Right kidney (tissue), 9 donors: ENCODE measurements at places on chromosomes 16 and 17.

DNA sequence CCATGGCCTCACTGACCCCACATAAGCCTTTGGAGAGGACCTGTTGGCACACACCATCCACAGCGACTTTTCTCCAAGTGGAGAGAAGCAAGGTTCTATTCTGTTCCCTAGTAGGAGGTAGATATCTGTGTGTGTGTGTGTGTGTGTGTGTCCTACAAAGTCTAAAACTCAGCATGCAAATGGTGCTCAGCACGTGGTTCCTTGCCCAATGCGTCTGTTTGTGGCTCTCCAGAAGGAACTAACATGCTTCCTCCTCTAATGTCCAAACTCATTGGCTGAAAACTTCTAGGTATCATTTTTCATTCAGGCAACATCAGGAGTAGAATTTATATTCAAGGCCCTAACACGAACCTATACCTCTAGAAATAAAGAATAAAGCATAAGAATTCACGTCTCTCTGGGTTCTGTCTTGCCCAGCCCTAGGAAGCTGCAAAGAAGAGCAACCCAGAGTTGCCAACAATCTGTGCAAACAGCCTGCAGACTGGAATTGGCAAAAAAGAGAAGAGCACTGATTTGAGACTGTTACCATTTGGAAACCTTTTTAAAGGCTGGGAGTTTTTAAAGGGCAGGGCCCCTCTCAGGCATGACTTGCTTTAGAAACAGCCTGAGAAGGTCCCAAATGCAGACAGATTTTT lies 25.5 kb downstream of the MAP3K14 start:
- no peak for DNase-seq

- no peak for DNase-seq
Observed at GRCh38 chr17:13320046-13320785, 281.5 kb downstream of the HS3ST3A1 start.

GRCh38 chr17:16328997-16329396 lies 24.3 kb downstream of the CENPV start:
- DNase-seq, result no peak

DNA sequence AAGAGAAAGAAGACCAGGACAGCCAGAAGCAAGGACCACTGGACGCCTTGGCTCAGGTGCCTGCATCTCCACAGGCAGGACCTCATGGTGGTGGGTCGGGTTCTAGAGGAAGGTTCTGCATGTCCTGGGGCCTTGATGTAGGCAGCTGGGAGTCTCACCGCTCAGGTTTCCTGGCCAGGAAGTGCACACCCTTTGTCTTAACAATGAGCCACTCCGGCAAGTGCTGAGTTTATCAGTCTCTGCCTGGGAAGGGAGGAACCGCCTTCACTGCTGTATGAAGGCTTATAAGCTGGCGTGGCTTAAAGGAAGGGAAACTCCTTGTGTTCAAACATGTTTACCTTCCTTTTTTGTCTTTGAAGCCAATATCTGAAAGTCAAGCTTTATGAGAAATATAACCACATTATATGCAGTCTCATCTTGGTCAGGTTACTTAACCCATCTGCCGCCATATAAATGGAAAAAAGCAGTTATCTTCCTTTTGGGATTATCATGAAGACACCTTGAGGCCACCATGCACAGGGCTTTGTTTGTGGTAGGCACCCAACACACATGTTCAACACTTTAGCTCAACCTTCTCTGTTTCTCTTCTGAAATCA lies at the start of gene ST6GALNAC1:
Gene ST6GALNAC1 (minus strand): TSS at position 205 of the 596 bp plus-strand sequence. CDS start 119 bp downstream, at position 86.
- no peak for DNase-seq

DNA sequence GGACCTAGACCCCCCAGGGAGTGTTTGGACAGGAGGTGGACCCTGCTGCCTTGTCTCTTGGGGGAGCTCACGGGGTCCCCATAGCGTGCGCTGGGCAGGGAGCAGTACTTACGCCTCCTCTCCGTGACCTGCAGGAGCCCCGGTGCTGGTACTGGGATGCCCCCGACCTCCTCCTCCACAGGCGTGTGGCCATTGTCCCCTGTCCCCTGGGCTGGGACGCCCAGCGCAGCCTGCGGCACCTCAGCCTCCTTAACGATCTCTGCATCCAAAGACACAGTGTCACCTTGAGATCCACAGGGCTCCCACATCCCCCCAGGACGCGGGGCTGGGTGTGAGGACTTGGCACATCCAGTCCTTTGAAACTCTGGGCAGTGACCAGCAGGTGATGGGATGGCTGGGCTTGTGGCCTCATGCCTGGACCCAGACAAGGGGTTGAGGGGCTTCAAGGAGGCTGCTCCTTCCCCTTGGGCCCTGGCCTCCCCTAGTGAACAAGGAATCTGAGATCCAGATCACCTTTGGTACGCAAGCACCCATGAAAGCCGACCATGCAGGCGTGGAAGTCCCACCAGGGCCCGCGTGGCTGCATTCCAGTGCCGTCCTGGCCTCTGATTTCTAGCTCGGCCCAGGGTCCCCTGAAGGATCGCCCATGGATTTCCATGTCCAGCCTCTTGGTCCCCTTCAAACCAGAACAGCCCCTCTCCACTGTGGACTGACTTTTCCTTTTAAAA lies 9.9 kb downstream of the DBNDD1 start:
- no peak for DNase-seq

DNA sequence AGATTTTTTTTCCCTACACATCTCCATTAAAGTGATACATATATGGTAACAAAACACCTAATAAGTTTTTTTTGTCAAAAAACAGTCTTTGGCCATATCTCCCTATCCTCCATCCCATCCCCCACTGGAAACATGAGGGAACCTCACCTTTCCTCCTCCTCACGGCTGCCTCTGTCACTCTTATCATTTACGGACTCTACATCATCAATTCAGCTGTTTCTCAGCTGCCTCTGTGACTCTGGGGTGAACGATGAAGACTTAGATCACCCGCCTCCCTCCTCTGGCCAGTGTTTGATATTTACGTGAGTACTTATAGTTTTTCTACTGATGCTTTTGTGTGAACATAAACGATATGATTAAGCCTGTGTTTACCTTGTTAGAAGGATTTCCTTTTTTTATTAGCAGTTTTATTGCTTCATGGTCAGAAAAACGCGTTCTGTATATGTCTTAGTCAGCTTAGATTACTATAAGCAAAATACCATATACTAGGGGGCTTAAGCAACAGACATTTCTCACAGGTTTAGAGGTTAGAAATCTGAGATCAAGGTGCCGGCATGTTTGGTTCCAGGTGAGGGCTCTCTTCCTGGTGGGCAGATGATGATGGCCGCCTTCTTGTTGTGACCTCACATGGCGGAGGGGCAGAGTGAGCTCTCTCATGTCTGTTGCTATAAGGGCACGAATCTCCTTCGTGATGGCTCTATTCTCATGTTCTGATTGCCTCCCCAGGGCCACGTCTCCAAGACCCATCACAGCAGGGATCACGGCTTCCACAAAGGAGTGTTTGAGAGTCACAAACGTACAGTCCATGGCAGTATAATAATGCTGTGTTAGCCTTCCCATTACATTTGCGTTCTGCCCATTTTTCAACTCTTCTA lies 32.1 kb downstream of the DNAH17 start:
- no peak for DNase-seq

- DNase-seq, result no peak
Observed at GRCh38 chr16:30185683-30186421, 2.5 kb downstream of the CORO1A start.

DNA sequence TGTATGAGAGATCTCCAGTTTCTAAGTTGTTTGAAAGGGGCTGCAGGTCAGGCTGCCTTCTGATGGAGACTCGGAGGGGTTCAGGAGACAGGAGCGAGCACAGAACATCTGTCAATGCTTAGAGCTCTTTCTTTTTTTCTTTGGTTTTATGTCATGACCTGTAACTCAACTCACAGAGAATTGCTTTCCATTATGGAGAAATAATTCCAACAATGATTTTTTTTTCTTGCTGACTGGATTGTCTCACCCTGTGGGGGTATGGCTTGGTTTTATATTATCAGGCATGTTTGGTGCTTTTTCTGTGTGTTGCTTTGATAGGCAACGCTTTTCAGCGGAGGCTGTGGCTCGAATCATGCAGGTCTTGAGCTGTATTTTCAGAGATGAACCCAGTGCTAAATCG lies 10.7 kb upstream of the KCNJ2 start:
- no peak for DNase-seq

DNA sequence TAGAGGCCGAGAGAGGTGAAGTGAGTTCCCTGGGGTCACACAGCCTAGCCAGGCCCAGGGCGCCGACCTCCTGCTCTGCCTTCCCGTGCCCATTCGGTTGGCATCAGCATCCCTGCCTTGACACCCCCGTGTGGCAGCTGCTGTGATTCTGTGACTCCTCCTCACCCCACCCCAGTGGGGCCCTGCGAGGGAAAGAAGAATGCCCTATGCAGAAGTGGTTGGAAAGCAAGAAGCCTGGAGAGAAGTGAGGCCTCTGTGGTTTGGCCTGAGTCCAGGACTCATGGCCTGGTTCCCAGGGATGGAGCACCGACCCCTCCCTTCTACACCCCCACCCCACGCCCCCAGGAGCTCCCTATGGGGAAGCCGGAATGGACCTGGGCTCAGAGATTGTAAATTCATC lies 296.2 kb downstream of the SEC14L1 start:
- no peak for DNase-seq

- no peak for DNase-seq
Observed at GRCh38 chr16:80120899-80121521, 419.8 kb upstream of the DYNLRB2 start.

- DNase-seq, result no peak
Observed at GRCh38 chr17:49676276-49676868, 1.5 kb downstream of the SPOP start.

- DNase-seq, result no peak
Observed at GRCh38 chr17:30395398-30396022, 16.8 kb downstream of the CPD start.

- no peak for DNase-seq
Observed at GRCh38 chr16:20846030-20846429, 39.7 kb downstream of the REXO5 start.

GRCh38 chr17:60321336-60322055 lies 70.4 kb downstream of the USP32 start:
- no peak for DNase-seq

- DNase-seq, result no peak
Observed at GRCh38 chr16:4471869-4472268, 2.6 kb downstream of the NMRAL1 start.

GRCh38 chr17:77002103-77003045 lies 134.2 kb downstream of the MGAT5B start:
- no peak for DNase-seq

GRCh38 chr16:46920402-46921068 lies 36.4 kb downstream of the GPT2 start:
- peak; percentile 14 for DNase-seq

DNA sequence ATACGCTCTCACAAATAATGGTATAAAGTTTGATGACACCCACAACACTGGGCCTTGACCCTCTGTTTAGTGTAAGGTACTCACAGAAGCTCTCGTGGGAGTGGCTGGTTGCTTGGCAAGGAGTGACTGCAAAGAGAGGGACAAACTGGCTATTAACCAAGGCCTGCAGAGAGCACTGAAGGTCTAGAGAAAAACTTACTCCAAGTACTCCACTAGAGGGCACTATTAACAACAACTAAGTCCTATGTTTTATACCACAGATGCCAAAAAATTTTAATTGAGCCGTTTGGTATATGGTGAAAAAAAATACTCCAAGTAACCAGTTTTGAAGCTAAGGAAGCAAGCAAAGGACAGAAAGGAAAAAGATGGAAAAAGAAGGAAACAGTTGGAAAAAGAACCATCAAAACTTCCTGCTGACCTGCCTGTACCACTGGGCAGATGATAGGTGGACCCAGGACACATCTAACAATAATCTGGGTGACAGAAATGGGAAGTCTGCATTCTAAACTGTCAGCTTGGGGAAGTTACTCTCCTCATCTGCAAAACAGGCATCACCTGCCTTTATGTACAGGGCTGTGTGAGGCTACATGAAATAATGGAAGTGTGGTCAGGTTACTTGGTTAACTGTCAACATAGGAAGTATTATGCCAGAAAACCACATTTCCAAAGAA lies 23.2 kb downstream of the DYNC1LI2 start:
- DNase-seq, result no peak

DNA sequence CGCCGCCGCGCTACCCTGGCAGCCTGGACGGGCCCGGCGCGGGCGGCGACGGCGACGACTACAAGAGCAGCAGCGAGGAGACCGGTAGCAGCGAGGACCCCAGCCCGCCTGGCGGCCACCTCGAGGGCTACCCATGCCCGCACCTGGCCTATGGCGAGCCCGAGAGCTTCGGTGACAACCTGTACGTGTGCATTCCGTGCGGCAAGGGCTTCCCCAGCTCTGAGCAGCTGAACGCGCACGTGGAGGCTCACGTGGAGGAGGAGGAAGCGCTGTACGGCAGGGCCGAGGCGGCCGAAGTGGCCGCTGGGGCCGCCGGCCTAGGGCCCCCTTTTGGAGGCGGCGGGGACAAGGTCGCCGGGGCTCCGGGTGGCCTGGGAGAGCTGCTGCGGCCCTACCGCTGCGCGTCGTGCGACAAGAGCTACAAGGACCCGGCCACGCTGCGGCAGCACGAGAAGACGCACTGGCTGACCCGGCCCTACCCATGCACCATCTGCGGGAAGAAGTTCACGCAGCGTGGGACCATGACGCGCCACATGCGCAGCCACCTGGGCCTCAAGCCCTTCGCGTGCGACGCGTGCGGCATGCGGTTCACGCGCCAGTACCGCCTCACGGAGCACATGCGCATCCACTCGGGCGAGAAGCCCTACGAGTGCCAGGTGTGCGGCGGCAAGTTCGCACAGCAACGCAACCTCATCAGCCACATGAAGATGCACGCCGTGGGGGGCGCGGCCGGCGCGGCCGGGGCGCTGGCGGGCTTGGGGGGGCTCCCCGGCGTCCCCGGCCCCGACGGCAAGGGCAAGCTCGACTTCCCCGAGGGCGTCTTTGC lies 3.1 kb downstream of the HIC1 start:
- DNase-seq, result peak; percentile 78

DNA sequence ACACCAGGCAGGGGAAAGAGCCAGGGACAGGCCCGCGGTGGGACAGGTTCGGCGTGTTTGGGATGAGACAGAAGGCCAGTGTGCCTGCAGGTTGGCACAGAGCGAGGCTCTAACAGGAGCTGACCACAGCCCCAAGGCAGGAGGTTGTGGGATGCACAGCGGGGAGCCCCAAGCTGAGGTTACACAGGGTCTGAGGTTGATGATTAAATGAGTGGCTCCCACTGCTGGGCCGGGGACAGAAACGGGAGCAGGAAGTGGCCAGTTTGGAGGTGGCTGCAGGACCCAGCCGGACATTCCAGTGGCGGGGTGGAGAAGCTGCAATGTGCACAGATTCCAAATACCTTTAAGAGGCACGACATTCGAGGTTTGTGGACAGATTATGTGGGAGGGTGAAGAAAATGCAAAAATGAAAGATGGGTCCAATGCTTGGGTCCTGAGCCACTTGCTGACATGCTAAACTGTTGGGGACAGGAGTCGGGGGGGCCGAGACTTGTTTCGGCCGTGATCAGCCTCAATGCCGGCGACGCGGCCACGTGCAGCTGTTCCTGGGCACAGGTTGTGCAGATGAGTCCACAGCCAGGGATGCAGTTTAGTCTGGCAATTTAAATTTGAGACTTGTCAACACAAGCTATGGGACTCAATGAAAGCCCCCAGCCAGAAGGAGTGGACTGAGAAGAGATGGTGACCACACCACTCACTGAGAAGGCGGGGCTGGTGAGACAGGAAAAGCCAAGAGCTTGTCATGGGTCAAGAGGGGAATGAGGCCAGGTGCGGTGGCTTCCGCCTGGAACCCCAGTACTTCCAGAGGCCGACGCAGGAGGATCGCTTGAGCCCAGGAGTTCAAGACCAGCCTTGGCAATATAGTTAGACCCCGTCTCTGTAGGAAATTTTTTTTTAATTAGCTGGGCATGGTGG lies 8.7 kb downstream of the ENPP7 start:
- no peak for DNase-seq
